ENCODE measurements at places on chromosomes 1 and 21.
A peak's percentile ranks its signal among the peaks of the same experiment; 100 is the strongest.

- DNase-seq, result no peak
Measured at GRCh38 chr1:224879162-224879803, 50.2 kb upstream of the DNAH14 start.

DNA sequence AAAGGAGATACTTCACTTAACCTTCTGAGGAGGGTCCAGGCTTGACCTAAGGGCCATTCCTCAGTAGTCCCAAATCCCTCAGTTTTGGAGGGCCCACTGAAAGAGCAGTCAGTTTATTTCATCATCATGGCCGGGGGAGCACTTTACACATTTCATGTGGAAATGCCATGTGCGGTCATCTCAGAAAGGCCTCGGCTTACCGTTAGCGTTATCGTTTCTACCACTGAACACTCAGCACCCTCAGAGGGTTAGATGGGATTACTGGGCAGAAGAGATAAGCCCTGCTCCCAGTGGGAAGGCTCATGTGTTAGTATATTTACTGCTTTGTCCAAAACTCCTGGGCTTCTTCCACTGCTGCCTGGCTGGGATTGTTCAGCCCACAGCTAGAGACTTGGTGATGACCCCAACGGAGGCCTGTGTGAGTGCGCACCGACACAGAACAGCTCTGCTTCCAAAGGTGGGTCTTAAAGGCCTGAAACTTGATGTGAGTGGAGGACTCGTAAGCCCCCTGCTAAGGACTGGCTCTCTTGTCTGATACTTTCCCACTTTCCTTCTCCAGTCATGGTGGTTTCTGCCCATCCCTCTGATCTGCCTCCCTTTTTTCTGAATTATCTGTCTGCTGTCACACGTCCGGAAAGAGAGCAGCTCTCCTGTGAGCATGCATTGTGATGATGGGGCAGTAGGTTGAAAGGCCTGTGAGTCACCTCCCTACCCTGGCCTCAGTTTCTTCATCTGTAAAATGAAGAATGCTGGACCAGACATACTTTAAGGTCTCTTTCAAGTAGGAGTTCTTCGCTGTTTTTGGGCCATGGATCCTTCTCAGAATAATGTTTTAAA lies 284.5 kb downstream of the ASTN1 start:
- DNase-seq, result no peak

DNA sequence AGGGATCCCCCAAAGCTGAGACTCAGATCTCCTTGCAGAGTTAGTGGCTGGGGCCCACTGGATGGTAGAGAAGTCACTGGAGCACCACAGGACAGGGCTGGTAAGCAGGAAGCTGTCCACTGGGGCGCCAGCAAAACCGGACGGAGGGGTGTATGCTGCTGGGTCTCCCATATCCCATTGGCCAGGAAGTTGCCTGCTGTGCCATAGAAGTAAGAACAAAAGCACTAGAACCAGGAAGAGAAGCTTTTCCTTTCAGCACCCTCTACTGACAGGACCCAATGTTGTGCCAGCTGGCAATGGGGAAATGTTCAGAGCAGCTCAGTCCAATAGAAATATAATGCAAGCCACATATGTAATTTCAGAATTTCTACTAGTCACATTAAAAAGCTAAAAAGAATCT lies 146.6 kb downstream of the SPATA46 start:
- no peak for DNase-seq

DNA sequence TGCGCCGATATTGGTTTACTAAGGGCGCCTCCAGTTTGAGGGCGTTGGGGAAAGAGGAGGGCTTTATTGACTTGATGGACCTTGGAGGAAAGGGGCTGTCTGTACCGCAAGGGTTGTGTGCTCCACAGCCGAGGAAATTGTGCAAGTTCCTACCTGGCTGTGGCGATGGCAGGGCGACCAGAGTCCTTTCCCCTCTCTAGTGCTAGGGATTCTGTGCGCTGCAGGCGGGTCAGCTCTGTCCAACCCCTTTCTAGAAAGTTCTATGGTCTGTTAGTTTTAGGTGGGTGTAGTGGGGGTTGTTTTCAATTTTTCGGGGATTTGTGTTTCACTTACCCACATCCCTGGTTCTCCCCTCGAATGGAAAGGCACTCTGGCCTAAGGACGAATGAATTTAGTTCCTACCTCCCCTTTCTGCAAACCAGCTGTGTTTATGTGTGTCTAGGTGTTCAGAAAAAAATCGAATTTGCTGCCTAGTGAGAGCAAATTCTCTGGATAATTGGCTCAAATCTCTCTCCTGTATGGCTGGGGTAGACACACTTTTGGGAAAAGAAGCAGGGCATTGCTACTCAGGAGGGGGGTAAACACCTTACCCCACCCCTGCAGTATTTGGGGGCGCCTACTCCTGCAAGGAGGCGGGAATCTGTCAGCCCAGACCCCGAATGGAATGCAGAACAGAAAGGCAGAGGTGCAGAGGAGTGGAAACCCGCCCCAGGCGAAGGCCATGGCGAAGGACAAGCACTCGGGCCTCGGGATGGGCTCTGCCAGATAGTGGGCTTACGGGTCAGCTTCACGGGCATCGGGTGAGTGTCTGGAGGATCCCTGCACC lies 2.0 kb downstream of the DMBX1 start:
- DNase-seq, result no peak

- peak; percentile 70 for DNase-seq
Measured at GRCh38 chr1:224203243-224204016, 20.4 kb downstream of the DEGS1 start.

DNA sequence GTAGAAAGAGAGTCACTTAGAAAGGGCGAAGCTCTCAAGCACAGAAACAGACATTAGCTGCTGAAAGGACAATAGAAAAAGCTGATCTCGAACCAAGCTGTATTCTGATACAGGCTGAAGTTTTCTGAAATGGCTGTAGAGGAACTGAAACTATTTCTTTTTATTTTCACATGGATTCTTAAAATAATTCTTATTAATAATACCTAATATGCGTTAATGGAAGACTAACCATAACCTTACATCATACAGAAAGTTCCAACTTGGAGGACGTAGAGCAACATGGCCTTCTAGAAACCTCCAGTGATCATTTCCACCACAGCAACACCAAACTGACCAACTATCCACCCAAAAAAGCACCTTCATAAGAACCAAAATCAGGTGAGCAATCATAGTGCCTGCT lies 52.8 kb upstream of the ACADM start:
- DNase-seq, result no peak

DNA sequence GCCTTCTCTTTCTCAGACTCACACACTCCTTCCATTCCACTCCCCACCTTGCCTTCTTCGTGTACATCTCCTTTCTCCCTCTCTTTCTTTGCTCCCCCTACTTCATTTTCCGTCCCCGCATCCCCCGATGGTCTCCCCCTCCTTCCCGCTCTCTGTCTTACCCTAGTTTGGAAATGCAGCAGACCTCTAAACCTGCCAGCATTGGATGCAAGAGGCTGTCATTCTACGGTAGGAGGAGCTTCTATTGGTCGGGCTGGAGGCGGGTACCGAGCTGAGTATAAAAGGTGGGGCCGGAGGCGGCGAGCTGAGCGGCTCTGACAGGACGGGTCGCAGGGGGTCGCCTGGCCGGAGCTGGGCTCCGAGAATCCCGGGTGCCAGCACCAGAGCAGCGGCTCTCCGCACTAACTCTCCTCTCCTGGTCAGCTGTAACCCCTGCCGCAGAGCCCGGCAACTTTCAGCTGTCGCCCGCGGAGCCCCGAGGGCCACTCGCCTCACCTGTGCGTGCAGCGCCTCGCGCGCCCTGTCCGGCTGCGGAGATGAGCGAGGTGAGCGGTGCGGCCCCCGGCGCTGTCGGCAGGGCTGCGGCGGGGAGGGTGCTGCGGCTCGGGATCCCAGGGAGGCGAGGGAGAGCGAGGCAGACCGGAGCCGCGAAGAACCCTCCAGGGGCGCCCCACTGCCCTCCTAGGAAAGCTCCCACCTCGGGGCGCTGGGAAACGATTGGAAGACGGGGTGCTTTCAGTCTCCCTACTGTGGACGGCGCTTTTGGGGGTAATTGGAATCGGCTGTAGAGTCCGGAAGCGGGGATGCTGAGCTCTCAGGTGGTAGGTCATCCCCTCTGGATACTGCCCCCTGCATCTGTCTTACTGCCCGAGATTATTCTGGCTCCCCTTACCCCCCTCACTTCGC lies at the start of gene PCP4L1:
TSS of gene PCP4L1 (plus strand) at position 307 of the 906 bp plus-strand sequence. CDS start at position 537, 230 bp downstream.
- no peak for DNase-seq

GRCh38 chr1:40477678-40478053 lies 576 bp downstream of the ZFP69 start:
- DNase-seq, result no peak

DNA sequence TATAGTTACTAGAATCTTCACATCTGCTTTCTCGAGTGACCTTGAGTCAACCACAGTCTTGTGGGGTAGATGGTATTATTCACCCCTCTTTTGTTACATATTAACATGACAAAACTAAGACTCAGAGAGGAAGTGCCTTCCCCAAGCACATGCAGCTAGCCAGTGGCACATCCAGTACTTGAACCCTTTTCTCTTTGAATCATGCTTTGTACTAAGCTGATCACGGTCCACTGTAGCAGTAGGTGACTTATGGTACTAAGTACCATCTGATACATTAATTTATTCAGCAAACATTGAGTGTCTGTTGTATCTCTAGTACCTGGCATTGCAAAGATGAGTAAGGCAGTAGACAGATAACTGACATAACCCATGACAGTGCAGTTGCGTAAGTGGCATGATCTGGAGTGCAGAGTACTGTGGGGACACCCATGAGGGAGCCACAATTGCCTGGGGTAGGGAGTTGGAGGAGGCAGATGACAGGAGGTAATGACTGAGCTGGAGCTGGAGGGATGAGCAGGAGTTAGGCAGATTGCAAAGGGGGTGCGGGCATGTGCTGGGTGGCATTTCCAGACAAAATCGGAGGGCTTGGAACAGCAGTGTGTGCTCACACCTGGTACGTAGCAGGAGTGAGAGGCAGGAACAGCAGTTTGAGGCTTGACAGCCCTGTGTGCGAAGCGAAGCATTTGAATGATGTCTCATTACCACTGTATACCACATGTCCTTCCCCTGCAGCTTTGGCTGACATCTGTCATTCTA lies 29.8 kb downstream of the UCK2 start:
- DNase-seq, result no peak

DNA sequence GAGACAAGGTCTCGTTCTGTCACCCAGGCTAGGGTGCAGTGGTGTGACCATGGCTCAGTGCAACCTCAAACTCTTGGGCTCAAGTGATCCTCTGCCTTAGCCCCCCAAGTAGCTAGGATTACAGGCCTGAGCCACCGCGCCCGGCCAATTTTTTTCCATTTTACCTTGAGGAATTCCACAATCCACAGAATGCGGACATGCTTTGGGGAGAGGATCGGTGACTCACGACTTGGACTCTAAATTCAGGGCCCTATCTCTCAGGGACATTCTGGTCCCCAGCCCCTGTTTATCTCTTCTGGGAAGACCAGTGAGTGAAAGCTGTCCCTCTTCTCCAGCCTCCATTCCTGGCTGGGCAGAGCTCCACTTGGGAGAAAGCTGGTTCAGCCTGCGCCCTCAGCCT lies 5.2 kb downstream of the PADI1 start:
- no peak for DNase-seq

DNA sequence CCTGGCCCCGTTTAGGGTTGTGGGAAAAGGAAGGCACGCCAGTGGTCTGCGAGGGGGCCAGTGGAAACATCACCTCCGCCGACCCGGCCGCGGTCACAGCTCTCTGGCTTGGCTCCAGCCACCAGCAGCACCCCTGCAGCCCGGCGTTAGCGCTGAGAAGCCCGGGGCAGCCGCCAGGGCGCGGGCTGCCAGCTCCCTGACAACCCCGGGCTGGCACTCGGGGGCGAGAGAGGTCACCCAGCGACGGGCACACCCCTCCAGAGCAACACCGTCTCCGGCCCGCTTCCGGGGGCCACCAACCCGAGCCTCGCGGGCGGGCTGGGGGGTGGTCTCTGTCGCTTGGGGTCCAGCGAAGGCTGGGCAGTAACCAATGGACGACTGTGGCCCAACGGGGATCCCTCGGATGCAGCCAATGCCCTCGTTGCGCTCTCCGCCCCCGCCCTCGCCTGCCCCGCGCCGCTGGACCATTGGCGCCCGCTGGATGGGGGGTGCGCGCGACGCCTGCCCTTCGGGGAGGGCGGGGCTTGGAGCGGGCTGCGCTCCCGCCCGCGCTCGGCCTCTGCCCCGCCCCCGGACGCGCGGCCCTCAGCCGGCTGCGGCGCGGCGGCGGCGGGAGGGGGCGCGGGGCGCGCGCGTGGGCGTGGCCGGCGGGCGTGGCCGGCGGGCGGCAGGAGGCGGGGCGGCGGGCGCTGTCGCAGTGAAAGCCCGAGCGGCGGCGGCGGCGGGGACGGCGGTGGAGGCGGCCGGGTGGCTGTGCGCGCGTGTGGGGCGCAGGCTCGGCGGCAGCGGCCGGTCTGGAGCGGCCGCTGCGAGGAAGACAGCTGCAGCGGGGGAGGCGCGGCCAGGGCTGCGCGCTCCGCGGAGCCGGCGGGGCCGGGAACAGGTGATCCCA lies at the start of gene MAN1C1:
TSS of gene MAN1C1 (plus strand) at position 697 of the 892 bp plus-strand sequence. CDS start 1,007 bp downstream, outside the sequence.
- no peak for DNase-seq

DNA sequence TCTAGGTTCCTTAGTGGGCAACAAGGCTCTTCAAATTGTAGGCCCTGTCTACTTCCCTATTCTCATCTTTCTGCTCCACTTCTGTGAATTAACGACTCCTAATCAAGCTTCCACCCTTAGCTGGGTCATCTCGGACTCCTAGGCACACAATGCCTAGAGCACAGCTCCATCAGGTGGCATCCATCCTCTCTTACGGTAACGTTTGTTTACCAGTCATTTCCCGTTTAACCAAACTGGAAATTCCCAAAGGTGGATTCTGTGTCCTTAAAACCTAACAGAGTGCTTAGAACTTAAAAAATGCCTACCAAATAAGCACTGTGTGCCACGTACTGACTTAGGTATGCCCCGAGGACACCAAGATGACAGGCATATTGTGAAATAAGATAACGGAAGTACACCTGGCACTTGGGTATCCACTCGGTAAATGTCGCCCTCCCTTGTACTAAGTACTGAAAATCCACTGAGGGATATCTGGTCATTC lies 1.5 kb downstream of the PARP1 start:
- no peak for DNase-seq

GRCh38 chr1:12177999-12178441 lies 11.2 kb downstream of the TNFRSF1B start:
- DNase-seq, result no peak

DNA sequence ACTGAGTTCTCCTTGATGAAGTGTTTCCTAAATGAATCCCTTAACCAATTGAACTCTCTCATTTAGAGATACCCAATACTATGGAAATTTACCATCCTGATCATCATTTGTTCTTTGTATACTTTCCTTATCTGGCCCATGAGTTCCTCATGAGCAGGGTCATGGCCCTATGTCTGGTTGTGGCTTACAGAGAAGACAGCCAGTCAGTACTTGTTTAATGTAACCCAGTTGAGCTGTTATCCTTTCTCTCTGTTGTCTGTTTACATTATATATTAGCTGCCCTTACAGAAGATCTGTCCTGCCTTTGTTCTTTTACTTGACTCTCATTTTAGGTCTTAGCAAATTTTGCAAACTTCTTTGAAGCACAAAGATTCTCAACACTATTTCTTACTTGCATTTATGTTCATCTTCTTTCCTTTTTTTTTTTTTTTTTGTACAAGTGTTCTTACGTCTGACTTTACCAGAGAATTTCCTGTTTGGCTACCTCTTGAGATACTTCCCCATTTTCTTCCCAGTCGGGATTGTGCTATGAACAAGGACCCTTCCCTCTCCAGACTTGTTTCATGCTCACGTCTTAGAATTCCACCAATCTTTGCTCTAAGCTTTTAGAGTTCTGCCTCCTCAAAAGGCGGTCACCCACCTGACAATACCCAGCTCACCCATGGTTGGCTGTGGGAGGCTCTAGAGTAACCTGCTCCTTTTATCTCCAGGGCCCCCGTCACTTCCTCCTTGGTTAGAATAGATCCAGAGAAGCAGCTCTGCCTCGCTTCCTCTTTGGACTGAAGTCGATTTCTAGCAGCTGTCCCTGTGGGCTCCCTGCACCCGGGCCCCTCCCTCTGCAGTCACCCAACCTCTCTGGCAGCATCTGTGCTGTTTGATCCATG lies 53.6 kb upstream of the RUNX1 start:
- DNase-seq, result no peak
